Effector memory CD4-positive, alpha-beta T cell (primary cell): ENCODE measurements at places on chromosomes 6 and 20.

- DNase-seq, result no peak
Observed at GRCh38 chr20:56630086-56630493, 984 bp downstream of the TFAP2C start.

- no peak for DNase-seq
Observed at GRCh38 chr20:31542201-31542842, 28.1 kb downstream of the HM13 start.

DNA sequence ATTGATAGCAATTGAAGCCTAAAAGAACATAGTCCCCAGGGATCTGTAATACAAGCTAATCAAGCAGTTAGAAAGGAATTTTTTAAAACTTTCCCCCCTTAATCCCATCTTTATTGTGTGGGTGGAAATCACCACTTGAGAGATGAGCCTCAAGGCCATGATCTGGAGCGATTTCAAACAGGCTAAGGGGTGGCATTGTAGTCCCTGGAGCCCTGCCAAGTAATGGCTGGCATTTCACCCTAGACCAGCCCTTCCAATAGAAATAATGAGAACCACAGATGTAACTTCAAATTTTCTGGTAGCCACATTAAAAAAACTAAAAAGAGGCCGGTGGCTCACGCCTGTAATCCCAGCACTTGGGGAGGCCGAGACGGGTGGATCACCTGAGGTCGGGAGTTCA lies 46.9 kb downstream of the PRDM1 start:
- no peak for DNase-seq

DNA sequence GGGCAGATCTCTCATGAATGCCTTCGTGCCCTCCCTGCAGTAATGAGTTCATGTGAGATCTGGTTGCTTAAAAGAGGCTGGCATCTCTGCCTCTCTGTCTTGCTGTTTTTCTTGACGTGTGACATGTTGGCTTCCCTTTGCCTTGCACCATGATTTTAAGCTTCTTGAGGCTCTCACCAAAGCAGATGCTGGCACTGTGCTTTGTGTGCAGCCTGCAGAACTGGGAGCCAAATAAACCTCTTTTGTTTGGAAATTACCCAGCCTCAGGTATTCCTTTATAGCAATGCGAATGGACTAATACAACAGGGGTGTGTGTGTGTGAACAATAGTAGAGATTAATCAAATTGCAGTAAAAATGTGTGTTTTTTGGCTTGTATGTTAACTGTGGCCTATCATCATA lies 8.1 kb downstream of the AKAP7 start:
- DNase-seq, result no peak

GRCh38 chr6:148309301-148309700 lies 33.3 kb upstream of the SASH1 start:
- DNase-seq, result no peak

DNA sequence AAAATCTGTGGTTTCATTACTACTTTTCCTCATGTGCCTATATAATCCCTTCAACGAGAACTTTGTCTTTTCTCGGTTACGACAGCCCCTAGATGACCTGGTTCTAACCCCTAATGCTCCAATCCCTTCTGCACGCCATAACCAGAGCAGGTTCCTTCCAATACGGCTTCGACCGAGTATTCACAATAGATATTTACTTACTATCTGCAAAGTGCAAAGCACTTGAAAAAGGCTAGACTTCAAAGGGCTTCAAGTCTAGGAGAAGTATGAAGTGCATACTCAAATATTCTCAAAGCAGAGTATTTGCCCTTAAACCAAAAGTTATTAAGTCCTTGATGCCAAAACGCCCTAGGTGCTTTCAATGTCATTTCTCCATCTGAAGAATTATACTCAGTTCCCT lies 63.4 kb upstream of the NHSL1 start:
- no peak for DNase-seq

DNA sequence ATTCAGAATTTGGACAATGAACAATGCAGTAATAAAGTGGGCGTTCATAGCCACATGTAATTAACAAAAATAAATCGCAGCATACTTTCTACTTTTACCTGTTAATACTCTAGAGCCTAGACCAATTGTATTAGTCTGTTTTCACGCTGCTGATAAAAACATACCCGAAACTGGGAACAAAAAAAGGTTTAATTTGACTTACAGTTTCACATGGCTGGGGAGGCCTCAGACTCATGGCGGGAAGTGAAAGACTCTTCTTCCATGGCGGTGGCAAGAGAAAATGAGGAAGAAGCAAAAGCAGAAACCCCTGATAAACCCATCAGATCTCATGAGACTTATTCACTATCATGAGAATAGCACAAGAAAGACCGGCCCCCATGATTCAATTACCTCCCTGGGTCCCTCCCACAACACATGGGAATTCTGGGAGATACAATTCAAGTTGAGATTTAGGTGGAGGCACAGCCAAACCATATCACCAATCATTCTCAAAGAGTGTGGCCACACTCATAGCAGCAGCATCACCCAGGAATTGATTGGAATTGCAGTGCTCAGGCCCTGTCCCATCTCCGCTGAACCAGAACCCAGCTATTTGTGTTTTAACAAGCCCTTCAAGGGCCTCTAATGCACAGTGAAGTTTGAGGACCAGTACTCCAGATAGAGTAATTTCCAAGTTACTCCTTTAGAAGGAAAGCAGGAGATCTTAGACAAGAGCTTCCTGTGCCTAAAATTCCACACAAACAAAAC lies 650.0 kb downstream of the KIF16B start:
- DNase-seq, result no peak

DNA sequence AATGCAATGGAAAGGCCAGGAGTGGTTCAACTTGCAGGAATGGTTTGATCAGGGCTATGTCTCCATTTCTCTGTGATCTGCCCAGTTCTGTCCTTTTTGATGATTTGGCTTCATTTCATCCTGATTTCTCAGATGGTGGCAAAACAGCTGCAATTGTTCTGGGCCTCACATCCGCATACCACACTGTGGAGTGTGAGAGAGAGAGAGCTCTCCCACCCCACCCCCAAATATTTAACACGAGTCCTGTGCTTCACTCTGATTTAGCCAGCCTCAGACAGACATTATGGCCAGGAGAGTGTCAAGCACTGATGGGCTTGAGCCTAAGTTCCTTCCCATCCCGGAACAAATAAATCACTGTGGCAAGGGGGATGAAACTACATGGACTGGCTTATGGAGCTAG lies 284.6 kb downstream of the CDC5L start:
- no peak for DNase-seq

DNA sequence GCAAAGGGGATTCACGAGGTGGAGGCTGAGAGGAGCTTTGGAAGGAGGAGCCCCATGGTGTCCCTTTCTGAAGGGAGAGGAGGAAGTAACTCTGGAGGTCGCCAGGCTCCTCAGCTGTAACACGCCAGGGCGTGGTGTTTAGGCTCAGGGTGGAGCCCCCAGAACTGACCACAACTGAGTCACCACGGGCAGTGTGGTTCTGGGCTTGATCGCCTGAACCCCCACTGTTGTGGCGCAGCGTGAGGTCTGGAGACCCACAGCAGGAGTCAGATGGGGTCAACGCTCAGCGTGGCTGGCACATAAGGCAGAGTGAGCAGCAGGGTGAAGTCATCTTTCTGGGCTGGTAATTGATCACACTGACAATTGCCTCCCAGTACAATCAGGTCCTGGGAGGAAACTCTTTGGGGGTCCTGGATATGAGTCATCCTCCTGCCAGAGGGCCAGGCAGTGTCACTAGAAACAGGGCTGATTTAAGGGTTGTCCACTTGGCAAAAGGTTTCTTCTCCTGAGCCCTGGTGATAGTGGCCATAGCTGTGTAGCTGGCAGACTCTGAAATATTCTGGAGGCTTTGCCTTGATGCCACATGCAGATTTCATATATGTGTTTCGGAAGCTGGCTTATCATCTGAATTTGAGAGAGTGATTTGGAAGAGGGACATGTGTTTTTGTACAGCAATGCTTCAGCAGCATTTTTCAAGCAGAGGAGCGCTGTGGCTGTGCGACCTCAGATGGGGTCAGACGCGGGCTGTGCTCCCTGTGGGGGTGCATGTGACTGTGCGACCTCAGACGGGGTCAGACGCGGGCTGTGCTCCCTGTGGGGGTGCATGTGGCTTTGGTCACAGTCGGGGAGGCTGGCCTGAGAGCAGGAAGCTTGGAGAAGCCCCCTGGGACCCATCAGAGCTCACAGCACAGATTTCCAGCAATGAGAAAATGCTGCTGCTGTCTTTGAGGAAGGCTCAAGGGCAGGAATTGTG lies 50.0 kb downstream of the SYNJ2 start:
- peak; percentile 5 for DNase-seq

DNA sequence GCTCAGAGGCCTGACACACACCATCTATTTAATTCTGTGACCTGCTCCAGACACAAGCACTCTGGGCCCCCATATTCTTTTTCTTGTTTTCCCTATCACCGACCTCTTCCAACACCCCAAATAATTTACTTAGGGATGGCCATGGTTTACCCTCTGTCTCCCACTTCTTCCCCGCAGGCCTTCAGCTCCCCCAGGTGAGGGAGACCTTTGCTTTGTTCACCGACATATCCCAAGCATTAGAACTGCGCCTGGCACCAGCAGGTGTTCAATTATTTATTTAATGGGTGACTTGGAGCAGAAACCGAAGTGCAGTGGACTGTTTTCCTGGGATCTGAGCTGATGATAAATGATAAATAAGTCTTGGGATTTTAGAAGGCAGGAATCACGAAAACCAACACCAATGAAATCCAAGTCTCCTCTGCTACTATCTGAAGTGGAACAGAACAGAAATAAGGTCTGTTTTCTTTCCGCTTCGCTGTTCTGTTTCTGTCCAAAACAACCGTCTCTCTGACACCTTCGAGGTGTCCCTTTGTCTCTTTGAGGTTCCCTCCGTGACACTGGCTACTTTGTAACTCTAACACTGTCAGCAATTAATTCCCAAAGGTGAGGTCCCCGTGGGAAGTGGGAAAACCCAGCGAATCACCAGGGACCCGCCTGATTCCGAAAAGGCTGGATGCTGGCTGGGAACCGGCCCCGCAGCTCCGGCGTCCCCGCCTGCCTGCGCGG lies 1.1 kb upstream of the RIN2 start:
- no peak for DNase-seq

DNA sequence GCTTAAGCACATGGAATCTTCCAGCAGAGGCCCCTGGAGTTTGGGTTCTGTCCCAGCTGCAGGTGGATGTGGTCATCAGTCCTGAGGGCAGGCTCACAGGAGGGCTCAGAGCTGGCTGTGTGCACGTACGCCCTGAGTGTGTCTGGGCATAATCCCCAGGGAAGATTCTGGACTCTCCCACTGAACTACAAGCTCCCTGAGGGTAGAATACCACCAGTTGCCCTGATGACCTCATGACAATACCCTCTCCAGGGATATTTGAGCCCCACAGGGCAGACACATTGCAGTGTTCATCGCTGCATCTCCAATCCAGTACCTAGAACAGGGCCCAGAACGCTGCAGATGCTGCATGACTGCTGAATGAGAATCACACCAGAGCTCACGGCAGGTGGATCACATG lies 92.5 kb downstream of the BMP7 start:
- DNase-seq, result no peak

DNA sequence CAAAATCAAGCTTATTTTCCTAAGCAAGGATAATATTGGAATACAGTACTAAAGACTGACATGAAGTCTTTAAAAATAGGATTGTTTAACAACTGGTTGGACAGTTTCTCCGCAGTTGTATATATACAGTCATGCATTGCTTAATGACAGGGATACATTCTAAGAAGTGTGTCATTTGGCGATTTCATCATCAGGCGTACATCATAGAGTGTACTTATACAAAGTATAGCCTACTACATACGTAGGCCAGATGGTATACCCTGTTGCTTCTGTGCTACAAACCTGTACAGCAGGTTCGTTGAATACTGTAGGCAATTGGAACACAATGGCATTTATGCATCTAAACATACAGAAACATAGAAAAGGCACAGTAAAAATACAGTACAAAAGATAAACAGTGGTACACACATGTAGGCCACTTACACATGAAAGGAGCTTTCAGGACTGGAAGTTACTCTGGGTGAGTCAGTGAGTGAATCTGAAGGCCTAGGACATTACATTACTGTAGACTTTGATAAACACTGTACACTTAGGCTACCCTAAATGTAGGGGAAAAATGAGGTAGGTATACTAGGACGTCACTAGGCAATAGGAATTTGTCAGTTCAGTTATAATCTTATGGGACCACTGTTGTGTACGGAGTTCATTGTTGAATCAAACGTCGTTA lies 20.1 kb downstream of the HECA start:
- DNase-seq, result no peak

DNA sequence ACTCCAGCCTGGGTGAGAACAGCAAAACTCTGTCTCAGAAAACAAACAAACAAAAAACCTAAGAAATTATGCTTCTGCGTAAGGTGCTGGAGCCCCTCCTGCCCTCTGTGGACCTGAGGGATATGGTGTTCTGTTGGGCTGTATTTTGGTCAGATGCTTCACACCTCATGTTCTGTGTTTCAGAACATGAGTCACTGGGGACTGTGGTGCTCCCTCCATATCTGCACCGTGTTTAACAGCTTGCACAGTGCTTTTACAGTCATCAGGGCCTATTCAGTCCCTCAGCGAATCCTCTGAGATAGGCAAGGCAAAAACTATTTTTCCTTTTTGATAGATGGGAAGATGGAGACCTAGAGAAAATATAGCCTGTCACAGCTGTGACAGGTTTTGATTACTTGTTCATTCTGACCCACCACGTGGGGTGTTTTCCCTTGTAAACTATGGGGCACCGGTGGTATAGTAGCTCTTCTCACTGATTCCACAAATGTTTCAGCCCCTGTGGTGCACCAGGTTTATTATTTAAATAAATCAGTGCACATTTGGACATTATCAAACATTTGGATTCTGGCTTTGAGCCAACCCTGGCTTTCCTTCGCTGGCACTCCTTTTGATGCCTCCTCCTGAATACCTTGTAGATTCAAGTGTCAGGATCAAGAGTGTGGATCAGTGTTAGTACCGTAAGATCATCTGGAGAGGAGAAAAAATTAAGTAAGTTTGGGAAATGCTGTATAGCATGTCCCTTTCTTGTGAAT lies 9.6 kb downstream of the TTPAL start:
- no peak for DNase-seq

DNA sequence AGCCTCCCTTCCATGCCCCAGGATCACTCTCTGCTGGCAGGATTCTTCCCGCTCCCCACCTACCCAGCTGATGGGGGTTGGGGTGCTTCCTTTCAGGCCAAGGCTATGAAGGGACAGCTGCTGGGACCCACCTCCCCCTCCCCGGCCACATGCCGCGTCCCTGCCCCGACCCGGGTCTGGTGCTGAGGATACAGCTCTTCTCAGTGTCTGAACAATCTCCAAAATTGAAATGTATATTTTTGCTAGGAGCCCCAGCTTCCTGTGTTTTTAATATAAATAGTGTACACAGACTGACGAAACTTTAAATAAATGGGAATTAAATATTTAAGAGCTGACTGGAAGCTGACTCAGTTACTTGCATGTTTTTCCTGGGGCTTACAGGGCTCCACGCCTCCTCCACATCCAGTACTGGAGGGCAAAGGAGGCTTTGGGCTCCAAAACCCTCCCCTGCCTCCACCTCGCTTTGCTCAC lies 24.3 kb upstream of the FANCE start:
- DNase-seq, result no peak

- no peak for DNase-seq
Observed at GRCh38 chr6:40961831-40962230, 77.2 kb downstream of the UNC5CL start.

DNA sequence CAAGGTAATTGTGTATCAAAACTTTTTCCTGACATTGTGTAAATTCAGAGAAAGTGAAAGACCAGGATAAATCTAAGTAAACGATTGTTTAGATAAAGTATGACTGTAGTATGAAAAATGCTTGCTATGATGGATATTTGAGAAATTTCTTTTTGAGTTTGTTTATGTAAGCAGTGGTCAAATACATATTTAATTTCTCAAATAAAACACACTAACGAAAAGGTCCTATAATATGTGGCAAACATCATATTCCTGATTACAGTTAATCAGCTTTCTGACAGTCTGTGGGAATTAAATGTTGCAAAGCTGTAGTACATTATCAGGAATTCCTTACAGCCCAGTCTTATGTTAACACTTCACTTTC lies 636.9 kb downstream of the MMUT start:
- DNase-seq, result no peak
